ENCODE measurements at places on chromosomes 5 and 9.

DNA sequence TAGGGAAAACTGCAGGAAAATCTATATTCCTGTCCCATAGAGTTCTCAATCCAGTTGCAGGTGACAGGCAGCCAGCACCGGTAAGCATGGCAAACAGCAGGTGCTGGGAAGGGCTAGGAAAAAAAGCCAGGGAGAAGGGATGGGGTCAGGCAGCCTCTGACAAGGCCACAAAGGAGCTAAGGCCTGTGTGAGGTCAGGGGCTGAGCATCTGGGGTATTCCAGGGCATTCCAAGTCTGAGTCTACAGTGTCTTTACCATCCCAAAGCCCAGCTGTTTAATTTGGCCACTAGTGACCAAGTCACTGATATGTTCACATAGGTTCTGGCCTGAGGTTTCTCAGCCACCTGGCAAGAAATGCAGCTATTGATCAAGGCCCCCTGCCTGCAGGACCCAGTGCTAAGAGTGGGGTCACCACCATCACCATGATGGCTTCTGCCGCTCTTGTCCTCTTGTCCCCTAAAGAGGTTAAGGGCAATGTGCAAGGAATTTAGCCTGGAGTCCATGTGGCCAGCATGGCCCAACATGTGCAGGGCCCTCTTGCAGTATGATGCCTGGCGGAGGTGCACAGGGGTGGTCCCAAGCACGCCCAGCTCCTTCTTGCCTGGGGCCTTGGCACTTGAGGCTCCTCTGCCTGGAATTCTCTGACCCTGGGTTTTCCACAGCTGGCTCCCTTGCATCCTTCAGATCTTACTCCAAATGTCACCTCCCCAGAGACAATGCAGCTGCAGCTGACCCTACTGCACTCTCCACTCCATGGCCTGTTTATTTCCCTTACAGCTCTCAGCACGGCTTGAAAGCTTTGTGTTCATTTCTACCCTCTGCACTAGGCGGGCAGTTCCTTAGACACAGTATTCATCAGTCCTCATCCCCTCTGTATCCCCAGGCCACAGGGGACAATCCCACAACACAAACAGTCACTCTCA lies 213.1 kb downstream of the MSX2 start:
- no peak for DNase-seq

GRCh38 chr5:155147222-155147621 lies 133.7 kb downstream of the KIF4B start:
- DNase-seq, result no peak

GRCh38 chr9:74742792-74743730 lies 144.7 kb downstream of the TRPM6 start:
- no peak for DNase-seq

- DNase-seq, result no peak
These were observed 46.4 kb upstream of the CHD1 start for GRCh38 chr5:98975223-98975622.

GRCh38 chr5:115815693-115816225 lies 700 bp downstream of the CDO1 start:
- DNase-seq, result peak; percentile 55

DNA sequence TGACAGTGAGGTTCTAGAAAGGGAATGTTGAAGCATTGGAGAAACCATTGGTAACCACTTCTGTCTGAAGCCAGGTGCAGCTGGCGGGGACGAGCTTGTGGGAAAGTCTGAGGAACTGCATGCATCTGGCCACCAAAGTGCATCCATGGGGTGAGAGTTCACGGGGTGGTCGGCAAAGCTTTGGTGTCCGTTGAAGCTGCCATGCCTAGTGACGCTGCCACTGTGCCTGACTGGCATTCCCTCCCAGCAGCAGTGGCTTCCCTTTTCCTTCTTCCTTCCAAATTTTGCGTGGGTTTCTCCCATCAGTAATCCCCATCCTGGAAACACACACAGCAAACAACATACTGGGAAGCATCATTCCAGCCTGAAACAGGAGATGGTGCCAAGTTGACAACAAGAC lies 145.7 kb upstream of the ALDH1B1 start:
- DNase-seq, result no peak

DNA sequence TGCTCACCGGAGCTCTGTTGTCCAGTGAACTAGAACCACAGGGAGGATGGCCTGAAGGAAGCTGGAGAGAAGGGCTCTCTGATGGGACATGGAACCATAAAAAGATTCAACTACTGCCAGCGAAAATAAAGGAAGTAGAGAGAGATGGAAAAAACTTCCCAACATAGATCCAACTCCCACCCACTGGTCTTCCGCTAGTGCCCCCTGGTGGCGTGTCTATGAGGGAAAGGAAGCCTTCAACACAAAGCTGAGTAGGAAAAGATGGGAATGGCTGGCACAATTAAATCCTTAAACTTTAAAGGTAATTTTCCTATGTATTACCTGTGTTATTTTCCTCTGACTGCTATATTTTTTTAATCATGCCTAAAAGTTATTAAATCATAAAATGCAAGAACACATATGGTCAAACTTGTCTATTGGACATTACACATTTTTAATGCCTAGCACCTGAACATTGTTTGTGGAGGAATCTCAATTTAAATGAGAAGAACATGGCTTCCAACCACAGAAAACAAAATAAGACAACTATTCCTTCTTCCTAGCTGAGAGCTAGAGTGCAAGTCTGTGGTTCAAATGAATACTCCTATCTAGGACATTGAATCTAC lies 51.5 kb downstream of the CEP120 start:
- peak; percentile 55 for DNase-seq

- no peak for DNase-seq
These were observed 37.4 kb downstream of the C9orf50 start for GRCh38 chr9:129583308-129584038.

GRCh38 chr5:84255315-84255714 lies 129.4 kb downstream of the EDIL3 start:
- DNase-seq, result no peak

GRCh38 chr5:64653766-64654560 lies 36.3 kb upstream of the SHISAL2B start:
- no peak for DNase-seq

- no peak for DNase-seq
These were observed 158.6 kb upstream of the SHB start for GRCh38 chr9:38227656-38228055.

DNA sequence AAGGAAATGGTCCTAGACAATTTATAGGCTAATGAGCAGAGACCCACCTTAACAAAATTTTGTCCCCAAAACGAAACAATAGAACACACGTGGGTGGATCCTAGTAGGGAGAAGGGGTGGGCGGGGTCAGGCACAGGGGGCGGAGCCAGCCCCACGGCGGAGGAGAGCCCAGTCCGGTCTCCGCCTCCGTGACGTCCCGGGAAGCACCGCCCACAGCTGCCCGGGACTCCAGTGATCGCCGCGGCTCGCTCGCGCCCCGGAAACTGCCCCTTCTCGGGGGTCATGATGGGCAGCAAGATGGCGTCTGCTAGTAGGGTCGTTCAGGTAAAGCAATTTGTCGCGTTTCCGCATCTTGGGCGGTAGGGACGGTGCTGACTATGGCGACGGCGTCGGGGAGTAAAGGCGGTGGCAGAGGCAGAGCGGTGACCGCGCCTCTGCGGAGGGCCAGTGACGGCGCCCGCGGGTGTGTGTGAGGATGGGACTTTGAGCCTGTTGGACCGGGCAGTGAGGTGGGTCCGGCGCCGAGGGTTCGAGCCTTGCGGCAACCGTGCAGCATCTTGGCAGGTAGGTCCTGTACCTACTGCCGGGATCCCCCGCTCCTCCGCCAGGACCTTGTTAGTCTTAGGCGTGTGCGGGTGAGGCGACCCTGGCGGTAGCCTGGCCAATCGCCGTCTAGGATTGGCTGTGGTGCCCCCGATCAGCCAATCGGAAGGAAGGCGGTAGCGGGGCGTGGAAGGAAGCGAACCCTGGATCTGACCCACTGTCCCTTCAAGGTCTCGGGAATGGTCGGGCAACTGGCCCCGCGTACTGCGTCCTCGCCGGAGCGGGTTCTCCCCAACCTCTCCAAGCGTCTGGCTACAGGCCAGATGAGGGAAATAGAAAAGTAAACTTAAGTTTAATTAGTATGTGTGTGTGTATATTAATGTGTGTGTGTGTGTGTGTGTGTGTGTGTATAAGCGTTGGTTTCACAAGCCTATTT lies 16.8 kb upstream of the CDK7 start:
- peak; percentile 96 for DNase-seq

DNA sequence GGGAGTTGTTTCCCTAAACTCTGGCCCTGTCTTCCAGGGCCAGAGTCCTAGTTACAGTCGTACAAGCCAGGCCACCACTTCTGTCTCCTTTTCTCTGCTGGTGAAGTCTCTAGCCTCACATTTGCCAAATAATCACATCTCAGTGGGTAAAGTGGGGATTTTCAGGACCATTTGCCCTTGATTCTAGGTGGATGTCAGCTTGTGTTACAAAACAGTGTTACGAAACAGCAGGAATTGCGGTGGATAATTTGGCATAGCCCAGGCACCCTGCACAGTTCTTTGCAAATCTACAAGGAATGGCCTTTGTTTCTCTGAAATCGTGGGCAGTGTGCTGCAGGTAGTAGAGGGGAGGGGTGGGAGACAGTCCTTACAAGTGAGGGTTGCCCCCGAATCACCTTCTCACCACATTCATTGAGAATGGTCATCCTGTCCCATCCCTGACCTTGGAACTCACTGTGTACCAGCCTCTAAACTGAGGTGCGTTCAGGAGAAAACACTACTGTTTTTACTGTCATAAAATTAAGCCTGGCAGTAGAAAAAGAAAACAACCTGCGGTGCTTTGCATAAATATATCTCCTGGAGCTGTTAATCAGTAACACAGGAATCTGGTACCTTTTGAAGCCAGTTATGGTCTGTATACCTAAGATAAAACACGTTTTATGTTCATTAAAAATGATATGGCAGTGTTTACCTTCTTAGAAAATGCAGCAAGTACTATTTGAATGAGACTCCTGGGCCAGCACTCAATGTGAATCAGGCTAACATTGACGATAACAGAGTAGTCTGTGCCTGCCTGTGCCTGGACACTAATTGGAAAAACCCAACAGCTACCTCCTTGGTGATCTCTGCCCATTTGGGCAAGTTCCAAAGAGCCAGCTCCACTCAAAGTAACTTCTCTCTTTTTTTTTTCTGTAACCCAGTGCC lies 44.3 kb downstream of the CYSTM1 start:
- no peak for DNase-seq

DNA sequence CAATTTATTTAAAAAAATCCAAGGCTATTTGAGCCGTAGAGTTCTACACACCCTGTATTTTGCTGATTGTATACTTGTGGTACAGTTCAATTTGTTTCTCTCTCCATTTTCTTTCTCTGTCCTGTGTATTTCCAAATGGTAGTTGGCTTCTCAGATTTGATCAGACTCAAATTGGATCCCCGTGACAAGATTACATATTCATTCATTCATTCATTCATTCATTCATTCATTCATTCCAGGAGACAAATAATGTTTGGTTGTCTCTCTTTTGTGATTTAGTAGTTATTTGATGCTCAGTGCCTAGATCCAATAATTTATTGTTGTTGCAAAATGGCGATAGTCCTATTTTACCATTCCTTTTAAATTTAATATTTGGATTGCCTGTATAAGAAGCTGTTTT lies 292.8 kb upstream of the RIOK2 start:
- DNase-seq, result no peak

- no peak for DNase-seq
These were observed 144.9 kb downstream of the GOLPH3 start for GRCh38 chr5:32029261-32029660.

GRCh38 chr9:127970401-127971313 lies 10.1 kb downstream of the EEIG1 start:
- DNase-seq, result peak; percentile 79

DNA sequence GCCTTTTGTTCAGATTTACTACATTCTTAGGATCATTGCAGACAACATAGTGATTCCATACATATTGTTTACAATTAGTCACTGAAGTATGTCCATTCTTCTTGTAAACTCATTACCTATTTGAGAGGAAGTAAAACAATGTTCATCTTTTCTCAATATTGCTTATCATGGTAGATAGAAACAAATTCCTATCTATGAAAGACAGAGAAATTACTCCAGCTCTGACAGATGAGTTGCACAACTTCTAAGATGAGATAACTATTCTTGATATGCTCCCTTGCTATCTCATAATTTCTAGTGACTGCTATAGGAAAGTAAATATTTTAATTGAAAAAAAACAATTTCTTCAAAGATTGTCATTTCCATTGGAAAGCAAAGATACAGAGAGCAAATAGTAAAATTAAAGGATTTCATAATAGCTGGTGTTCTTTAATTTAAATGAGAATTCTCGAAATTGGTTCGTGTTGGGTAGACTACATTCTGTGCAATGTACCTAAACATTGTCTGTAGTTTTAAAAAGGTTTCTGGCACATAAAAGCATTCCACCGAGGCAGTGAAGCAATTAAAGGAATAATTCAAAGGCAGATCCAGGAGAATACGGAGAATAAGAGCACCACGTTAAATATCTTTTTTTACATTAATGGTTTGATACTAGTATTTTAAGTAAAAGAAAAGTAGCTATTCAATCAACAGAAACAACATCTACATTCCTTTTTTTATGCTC lies 1029.1 kb upstream of the ACO1 start:
- DNase-seq, result no peak

- DNase-seq, result no peak
These were observed 535.3 kb downstream of the EFNA5 start for GRCh38 chr5:107135391-107135790.

DNA sequence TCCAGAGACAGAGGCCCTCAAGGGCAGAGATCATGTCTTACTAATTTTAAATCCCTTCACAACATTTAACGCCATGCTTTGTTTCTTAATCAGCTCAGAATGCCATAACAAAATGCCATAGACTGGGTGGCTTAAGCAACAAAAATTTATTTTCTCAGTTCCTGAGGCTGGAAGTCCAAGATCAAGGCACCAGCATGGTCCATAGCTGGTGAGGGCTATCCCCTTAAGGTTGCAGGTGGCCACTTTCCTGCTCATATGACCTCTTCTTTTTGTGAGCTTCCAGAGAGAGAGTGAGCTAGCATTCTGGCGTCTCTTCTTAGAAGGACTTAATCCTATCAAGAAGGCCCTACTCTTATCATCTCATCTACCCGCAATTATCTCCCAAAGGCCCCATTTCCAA lies 470.3 kb downstream of the ZNF608 start:
- no peak for DNase-seq

- no peak for DNase-seq
These were observed 24.0 kb downstream of the CSF1R start for GRCh38 chr5:150062216-150062922.

DNA sequence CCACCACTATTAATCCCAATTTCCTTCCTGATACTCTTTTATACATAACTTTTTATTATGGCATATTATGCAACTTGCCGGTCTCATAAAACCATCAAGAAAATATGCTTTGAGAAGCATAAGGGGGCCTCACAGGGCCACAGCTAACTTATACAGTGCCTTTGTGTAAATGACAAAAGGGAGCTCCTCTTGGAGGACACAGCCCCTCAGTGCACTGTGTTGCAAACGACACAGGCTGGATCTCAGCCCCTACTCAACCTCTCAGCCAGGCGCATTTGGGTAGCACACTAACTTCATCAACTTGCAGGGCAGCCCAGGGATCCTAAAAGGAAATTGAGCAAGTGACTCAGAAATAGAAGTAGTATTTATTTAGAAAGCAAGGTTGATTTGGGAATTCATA lies 35.4 kb downstream of the RIGI start:
- no peak for DNase-seq

GRCh38 chr5:57163553-57164006 lies 10.3 kb upstream of the GPBP1 start:
- no peak for DNase-seq

GRCh38 chr9:128782669-128783068 lies 4.4 kb upstream of the TBC1D13 start:
- DNase-seq, result no peak
